ENCODE measurements at places on chromosomes 4 and X. TPM values are rescaled to one million over a fixed set of nuclear protein-coding genes. Genes with fewer than 3 reads are reported as not detected.

- peaks cover 35% of the 10 kb centered on the region for H3K4me1 ChIP-seq
- no peaks in the 10 kb centered on the region for H3K27me3 ChIP-seq
- no peak overlapping the region for H3K27ac ChIP-seq
- no peak for DNase-seq
- peak overlapping the region; percentile 37 for H3K4me3 ChIP-seq
Observed at GRCh38 chrX:79412166-79412565, 45.0 kb upstream of the ITM2A start.

GRCh38 chrX:149518236-149518635 lies 13.1 kb upstream of the IDS start:
- H3K36me3 ChIP-seq = peaks cover 17% of the 10 kb centered on the region
- no peak for DNase-seq
- no peak overlapping the region for H3K27ac ChIP-seq
- H3K27me3 ChIP-seq = no peaks in the 10 kb centered on the region
- H3K4me1 ChIP-seq = peaks cover 69% of the 10 kb centered on the region

Gene GAGE12F
- not detected for total RNA-seq

Gene MFAP3L
- 0.14 TPM for total RNA-seq

All from activated T-helper 2 cell treated with anti-CD3 and anti-CD28 coated beads, Interferon-gamma antibody, Interleukin-2, Interleukin-4, amounts not matched to agents 10 μg/mL and 5 μg/mL and 100 μg/mL, durations not matched to agents 14 hours and 24 hours and 36 hours (primary cell).